ENCODE measurements at places on chromosomes 3 and 15.
A peak's percentile ranks its signal among the peaks of the same experiment; 100 is the strongest.

- DNase-seq, result no peak
These were observed 37.0 kb downstream of the PPARG start for GRCh38 chr3:12325586-12326515.

DNA sequence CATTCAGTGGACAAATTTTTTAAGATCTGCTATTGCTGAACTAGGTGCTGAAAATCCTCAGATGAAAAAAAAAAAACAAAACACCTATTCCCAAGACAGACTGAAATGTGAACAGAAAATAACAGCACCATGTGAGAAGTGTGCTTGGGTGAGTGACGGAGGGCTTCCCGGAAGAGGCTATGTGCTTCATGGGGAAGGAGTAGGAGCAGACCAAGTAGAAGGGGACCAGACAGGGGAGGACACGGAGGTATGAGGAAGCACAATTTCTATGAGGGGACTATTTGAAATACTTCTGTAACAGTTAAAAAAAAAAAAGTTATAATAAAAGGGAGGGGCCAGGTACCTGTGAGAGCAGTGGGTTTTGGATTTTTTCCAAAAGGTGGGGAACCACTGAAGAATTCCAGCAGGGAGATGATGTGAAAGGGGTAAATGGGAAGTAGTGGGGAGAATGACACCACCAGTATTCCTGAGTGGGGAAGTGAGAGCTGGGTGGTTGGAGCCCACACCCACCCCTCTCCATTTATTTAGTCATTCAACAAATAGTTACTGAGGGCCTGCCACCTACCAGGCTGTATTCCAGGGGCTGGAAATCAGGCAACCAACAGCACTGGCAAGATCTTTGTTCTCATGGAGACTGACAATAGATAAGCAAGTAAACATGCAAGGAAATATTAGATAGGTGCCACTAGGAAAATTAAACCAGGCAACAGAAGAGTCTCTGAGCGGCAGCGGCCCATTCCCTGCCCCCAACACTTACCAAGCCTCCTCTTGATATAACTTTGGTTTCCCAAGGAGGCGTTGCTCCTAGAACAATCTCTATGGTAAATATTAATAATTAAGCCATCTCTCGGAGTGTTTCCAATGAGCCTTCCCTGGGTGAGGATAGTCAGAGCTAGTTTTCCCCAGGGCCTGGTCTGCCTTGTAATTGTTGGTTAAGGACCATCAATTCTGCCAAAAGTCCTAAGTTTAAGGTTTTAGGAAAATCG lies 3.8 kb upstream of the USP3 start:
- DNase-seq, result no peak

GRCh38 chr3:59769127-59769750 lies 719.4 kb upstream of the CFAP20DC start:
- no peak for DNase-seq

DNA sequence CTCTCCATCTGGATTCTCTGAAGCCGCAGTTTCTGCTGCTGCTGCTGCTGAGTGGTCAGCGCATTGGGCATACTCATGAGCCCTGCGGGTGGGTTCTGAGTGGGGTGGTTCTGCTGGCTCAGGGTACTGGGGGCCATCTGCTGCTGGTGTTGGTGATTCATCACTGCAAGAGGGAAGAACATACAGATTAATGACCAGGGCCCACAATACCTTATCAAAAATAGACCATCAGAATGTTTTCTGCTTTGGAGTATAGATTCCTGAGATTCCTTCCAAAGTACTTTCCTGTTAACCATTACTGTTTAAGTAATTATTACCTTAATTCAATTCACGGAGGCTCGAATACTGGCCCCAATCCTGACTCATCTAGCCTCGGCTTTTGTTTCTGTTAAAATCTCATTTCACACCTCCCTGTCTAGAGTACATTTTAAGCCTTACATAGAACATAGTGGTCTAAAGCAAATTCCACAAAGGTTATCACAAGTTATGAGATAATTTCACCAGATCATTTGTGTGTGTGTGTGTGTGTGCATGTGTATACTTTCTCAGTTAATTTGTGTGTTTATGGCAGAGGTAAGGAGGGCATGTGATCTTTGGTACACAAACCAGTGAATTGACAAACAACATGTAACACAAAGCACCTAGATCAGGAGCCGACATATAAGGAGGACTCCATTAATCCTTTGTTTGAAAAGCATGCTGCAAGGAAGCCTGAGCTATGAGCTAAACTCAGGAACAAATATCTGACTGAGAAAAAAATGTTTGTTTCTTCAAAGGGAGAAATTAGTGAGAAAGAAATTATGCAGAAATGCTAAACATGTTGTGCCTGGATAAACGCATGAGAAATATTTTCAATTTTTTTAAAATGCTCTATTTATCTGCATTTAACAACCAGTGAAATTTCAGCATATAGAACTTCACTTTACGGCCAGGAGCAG lies 68.1 kb downstream of the TM4SF4 start:
- DNase-seq, result no peak

GRCh38 chr3:172543419-172543818 lies 20.2 kb upstream of the TNFSF10 start:
- no peak for DNase-seq

DNA sequence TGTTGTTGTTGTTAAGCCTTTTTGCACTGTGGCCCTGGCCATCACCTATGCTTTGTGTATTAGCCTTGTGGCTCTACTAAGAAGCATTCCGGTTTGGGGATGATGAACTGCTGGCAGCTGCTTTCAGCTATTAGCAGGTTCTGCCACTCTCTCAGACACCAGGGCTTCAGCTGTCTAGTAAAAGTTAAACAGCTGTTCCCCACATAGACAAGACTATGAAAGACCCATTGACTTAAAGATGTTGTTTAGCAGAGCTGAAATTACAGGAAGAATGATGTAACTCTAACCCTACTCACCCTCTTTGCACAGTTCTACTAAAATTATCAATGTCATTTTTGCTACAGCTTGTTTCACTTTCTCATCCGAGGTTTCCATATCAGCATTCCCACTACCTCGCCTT lies 131.2 kb upstream of the CGNL1 start:
- DNase-seq, result peak; percentile 40

GRCh38 chr3:73378207-73378606 lies 246.5 kb downstream of the PDZRN3 start:
- DNase-seq, result no peak

DNA sequence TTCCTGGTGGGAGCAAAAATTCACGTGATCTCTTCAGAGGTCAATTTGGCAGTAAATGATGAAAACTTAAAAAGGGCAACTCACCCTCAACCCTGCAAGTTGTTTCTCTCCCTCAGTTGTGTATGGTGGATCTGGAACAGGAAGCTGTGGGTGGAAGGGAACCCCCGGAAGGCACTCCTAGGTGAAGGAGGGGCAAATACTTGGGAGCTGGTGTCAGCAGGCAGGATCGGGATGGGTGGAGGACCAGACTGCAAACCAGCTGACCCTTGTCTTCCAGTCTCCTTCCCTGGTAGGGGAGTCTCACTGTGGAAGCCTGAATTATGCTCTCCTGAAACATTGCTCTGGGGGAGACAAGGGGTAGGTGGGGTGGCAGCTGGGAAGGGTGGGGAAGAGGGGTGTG lies 33.5 kb downstream of the PRR23E start:
- no peak for DNase-seq

GRCh38 chr3:72567474-72567873 lies 280.8 kb downstream of the SHQ1 start:
- no peak for DNase-seq

DNA sequence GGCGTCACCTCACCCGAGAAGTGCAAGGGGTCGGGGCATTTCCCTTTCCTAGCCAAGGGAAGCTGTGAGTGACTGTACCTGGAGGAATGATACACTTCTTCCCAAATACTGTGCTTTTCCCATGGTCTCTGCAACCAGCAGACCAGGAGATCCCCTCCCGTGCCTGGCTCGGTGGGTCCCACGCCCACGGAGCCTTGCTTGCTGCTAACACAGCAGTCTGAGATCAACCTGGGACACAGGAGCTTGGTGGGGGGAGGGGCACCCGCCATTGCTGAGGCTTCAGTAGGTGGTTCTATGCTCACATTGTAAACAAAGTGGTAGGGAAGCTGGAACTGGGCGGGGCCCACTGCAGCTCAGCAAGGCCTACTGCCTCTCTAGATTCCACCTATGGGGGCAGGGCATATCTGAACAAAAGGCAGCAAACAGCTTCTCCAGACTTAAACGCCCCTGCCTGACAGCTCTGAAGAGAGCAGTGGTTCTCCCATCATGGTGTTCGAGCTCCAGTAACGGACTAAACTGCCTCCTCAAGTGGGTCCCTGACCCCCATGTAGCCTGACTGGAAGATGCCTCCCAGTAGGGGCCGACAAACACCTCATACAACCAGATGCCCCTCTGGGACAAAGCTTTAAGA lies 31.4 kb upstream of the ABHD5 start:
- DNase-seq, result no peak

- DNase-seq, result no peak
These were observed 9.8 kb downstream of the FAM174B start for GRCh38 chr15:92645731-92646130.

DNA sequence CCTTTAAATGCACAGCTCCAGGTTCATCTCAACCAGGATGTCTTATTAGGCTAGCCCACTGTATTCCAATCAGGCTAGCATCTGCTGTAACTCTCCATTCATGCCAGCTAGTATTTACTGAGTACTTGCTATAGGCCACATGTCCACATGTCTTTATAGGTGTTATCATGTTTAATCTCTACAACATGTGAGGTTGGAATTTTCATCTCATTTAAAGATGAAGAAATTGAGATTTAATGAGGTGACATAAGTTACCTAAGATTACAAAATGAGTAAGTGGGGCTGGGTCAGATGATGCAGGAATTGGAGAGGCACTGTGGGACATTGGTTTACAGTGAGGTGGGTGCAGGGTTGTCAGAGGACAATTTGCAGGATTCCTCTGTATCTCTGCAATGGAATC lies 2.9 kb downstream of the IFT122 start:
- no peak for DNase-seq

DNA sequence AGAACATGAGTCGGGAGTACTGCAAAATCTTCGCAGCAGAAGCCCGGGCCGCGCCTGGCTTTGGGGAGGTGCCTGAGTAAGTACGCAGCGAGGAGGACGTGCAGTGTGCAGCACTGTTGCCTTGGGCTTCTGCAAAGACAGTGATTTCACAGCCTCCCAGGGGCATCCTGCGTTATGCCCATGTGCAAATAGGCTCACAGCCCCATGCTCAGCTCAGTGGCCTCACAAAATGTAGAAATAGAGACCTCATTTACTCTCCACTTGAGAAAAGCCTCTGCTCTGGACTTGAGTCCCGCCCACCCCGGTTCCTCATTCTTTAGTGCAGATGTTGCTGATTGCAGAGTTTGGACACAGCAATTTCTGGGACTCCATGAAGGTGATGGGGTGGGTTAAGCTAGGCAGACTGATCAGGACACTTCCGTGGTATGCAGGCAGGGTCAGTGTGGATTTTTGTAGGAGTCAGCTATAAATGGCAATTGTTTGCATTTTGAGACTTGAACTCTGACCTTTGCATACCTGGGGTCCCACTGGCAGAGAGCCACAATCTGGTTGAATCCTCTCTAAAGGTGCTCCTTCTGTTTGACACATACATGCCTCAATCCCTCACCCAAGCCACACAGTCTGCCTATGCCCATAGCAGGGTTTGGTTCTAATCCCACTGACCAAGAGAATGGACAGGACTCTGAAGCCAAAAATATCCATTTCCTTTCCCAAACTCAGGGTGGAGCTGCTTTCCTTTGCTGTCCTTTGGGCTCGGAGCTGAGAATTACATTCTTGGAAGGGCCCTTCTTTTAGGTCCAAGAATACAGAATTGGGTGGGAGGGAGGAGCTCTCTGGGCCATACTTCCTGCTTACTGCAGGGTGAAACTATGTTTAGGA lies 20.7 kb upstream of the SLC28A1 start:
- no peak for DNase-seq

GRCh38 chr15:88208396-88208795 lies 48.1 kb downstream of the NTRK3 start:
- no peak for DNase-seq

GRCh38 chr3:126369490-126369889 lies 12.3 kb upstream of the KLF15 start:
- no peak for DNase-seq

DNA sequence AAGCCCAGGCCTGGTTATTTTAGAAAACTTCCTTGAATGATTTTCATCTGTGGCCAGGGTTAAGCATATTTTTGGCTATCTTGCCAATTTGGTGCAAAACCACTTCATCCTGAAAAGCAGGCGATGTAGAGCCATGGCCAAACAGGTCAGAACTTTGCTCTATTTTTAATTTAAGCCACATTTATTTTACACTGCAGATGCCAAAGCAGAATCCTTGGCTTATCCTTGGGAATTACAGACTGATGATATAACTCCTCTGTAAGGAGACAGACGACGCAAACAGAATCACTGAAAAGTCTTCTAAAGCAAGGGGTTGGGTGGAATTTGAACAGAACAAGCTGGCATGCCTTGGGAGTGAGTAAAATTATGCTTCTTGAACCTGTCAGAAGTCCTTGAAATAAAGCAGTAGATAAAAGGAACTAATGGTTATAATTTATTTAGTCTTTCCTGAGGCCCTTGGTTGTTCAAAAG lies 121.9 kb downstream of the CHST2 start:
- DNase-seq, result no peak

GRCh38 chr3:61331929-61332552 lies 80.8 kb upstream of the FHIT start:
- DNase-seq, result no peak

- no peak for DNase-seq
These were observed 16.9 kb downstream of the ACAA1 start for GRCh38 chr3:38119821-38120692.

- no peak for DNase-seq
These were observed 77.5 kb downstream of the LPP start for GRCh38 chr3:188231456-188231855.

- DNase-seq, result peak; percentile 66
These were observed 9.2 kb upstream of the SEMA4B start for GRCh38 chr15:90191794-90192509.

- no peak for DNase-seq
These were observed 44.7 kb downstream of the SGO1 start for GRCh38 chr3:20141316-20141715.

GRCh38 chr3:179716226-179716625 lies 63.4 kb downstream of the USP13 start:
- no peak for DNase-seq

DNA sequence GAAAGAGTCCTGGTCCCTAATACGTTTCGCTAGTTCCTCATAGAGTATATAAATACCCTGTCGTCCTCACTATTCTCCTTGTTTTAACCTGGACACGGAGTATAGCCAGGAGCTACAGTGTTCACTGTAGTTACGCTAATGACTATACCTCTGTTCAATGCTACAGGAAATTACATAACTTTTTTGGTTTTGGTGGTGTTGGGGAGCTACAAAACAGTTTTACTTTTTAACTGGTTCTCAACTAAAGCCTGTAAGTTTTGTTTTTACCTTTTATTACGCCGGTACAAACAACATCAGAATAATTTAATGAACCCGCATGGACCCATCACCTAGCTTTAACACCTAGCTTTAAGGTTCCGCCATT lies 1.5 kb downstream of the LMLN start:
- no peak for DNase-seq

GRCh38 chr15:68366314-68366713 lies 65.6 kb downstream of the ITGA11 start:
- DNase-seq, result no peak
